Fibroblast of upper back skin (primary cell): ENCODE measurements at places on chromosomes 12 and 14.

- no peak for DNase-seq
These were observed 17.4 kb downstream of the ZFYVE21 start for GRCh38 chr14:103732868-103733620.

DNA sequence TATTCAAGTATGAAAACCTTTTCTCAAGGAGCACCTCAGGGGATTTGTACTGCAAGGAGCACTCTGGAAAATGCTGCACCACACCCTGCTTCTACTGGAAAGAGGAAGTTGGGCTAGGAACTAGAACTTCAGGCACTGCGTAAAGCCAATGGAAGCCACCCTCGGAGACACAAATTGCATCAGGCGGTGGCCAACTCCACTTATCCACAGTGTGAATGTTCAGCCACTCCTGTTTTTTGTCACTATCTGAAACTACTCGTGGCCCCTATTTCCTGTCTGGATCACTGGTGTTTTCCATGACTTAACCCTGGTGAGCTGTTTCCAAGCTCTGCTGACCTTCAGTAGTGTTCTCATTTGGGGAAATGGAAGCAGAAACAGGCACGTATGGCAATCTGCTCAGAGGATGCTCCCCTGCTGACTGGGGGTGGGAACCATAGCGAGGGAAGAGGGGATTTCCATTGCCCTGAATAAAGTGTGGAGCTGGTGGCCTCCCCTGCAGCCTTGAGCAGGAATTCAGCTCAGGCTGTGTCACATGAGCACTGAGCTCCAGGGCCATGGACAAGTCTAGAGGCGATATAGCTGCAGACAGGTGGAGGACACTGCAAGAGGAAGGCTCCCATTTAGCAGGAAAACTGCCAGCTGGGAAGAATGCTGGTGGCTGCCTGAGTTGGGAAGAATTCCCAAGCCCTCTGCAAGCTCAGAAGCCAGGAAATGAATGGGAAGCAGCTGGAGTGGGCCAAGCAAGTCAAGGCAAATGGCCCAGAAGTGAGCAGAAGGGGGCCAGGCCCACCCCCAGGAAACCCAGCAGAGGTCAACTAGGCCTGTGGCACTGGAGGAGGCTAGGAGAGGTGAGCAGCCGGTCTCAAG lies 50.5 kb upstream of the RAP1B start:
- DNase-seq: peak; percentile 79

DNA sequence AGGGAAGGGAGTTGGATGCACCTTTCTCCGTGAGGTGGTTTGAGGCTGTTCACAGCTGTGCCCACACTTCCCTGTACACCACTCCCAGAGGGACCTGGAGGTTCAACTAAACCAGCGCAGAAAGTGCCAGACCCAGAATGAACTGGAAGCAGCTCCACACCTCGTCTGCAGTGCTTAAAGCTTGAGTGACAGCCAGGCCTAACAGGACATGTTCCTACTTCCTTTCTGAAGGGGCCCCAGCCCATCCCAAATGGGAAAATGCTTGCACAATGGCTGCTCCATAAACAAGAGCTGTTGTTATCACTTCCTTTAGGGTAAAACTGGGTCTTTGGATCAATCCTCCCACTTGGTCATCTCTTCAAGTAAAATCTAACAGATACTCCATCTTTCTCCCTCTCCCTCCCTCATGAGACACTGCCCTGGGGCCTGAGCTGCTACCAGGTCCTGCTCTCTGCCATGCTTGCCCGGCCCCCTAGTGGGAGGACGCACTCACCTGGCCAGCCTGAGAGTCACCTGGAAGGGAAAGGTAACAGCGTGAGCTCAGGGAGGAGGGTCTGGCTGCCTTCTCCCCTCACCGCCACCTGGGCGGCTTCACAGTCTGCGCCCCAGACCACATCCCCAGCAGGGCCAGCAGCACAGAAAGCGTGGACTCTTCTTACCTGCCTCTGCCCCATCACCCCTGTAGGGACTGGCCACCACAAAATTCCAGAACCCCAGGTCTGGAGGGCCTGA lies 33.5 kb downstream of the ISCA2 start:
- DNase-seq: no peak

DNA sequence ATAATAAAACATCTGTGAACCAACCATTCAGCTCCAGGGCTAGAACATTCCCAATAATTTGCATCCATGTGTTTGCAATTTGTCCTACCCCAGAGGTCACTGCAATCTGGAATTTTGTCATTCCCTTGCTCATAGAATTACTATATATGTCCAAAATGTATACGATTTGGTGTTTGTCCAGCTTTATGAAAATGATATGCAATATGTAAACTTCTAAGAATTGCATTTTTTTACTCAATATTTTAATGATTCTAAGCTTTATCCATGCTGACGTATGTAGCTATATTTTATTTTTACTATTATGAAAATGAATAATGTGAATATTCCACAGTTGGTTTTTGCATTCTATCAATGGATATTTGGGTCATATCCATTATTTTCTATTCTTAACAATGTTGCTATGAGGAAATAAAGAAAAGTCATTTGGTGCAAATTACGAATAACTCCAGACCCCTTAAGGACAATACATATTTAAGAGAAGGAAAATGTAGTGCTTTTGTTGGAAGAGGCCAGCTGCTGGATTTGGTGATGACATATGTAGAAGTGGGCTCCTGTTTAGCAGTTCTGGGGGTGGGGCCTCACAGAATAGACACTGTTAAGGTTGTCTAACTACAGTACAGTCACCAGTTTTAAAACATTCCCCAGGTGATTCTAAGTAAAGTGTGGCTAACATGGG lies 139.4 kb downstream of the SLC38A4 start:
- DNase-seq: no peak

DNA sequence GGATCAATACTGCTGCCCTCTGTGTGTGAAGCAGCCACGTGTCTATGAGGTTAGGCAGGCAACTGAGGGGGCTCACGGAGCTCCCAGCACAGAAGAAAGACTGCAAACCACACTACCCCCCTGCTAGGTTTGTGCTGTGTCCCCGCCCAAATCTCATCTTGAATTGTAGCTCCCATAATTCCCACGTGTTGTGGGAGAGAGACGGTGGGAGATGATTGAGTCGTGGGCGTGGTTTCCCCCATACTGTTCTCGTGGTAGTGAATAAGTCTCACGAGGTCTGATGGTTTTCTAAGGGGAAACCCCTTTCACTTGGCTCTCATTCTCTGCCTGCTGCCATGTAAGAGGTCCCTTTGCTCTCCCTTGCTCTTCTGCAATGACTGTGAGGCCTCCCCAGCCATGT lies 68.6 kb downstream of the ACTN1 start:
- DNase-seq: peak; percentile 16

DNA sequence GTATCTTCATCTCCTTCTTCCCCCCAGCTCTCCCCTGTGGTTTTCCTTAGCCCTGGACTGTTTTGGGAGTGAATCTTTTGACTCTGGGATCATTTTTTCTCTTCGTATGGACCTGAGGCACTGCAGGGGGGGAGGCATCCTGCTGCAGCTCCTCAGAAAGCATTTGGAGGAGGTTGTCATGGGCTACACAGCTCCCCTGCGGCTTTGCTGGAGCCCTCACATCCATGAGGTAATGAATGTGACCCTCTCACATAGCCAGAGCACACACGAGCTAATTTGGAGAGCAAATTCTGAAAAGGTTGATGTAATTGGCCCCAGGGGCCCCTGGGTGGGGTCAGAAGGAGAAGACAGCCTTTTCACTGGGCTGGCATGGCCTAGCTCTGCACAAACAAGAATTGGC lies 110.9 kb downstream of the PAH start:
- no peak for DNase-seq

DNA sequence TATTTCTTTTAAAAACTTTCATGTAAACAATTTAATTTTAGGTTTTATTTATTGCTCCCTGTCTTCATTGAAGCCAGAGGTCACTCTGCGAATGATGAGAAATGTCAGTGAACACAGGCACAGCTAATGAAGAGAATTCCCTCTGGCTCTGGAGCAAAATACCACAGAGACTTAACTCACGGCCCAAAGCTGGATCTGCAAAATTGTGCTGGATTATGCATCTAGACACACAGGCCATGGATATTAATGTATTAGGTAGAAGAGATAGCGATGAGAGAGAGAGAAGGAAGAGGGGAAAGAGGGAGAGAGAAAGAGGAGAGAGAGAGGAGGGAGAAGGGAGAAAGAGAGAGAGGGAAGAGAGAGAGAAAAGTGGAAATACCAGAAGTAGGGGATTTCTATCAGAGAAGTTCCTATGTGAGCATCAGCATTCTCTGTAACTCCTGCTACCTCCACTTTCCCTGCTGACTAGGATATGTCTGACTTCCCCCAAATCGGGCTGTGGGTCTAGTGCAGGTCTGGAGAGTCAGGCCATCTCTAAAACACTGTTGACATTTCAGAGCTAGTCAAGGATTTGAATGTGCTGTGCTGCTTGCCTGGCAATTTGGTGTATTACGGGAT lies 3.7 kb downstream of the ARHGDIB start:
- no peak for DNase-seq
